ENCODE measurements at places on chromosomes 1 and 21. TPM values are rescaled to one million over a fixed set of nuclear protein-coding genes. Genes with fewer than 3 reads are reported as not detected.

LCE1D gene
- total RNA-seq: not detected

FYB2 gene
- not detected for total RNA-seq

GRCh38 chr1:224509907-224510306 is 75.3 kb upstream of the WDR26 start:
- no peak for DNase-seq

DNA sequence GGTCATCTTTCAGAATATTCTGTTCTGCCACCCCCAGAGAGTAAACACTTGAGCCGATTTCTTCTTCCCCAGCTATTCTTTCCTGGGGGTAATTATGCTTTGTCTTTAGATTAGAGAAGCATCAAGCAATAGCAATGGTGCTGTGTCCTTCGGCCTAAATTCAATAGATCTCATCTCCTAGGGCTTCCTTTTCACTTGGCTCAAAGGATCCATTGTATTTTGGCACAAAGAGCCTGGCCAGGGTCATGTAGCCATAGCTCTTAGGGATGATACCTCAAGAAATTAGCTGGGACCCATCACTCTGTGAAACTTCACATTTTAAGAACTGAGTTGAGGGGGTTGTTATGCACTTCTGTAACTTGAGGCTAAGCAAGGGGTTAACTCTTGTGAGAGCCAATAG is 27.0 kb downstream of the MRPS6 start:
- DNase-seq: no peak

- DNase-seq: no peak
Measured at GRCh38 chr1:163906283-163906682, 584.5 kb downstream of the NUF2 start.

DNA sequence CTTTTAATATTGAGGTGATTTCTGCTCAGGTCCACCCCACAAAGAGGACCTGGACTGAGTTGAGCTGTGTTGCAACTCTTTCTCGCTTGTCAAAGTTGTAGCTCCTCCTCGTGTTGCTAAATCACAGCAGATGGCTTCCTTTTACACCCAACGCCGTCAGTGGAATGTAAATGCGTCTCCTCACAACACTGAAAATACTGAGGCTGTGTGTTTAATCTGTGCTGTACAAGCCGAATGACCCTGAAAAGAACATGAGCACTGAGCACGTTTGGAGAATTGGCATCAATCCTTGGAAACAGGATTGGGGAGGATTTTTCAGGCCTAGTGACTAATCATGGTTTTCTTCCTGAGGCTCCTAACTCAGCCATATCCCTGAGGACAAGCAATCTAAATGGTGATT is 196.0 kb downstream of the CRB1 start:
- no peak for DNase-seq

DNA sequence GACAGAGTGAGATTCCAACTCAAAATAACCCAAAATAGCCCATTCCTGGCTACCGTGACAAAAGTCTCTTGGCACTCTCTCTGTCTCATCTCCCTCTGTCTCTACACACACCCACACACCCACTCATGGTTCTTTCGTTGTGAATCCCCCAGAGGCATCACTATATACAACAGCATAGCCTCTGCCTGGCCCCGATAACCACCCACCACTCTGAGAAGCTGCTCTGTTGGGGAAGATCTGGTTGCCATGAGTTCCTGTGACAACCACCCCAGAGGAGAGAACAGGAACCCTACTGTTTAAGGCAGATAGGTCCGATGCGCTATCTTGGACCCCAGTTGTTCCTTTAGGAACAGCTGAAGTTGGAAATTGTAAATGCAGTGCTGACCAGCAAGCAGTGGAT is 70.4 kb upstream of the LYST start:
- no peak for DNase-seq

DNA sequence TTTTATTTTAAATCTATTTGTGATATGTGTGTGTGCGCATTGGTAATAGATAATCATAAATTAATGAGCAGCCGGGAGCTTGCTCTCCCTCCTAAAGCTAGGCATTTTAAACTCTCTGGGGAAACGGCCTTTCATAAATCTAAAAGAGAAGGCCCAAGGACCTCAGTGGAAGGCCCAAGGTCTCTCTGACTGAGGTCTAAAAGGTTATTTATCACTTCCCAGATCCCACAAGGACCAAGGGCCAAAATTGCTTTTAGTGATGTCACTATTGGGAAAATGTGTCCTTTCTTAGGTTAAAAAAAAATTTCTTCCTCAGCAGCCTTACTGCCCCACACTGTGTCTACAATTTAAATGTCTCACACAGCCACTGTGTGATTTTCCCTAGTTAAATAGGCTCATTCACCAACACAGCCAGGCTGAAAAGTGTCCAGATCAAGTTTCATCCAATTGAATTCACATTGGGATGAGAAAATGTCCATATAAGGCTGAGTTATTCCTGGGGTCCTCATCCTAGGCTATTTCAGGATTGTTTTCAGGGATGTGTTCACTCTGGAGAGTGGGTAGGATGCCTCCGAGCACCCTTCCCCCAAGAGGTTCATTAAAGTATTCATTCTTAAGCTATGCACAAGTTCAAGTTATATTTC is 46.1 kb downstream of the SLC44A3 start:
- DNase-seq: no peak

GRCh38 chr1:94947437-94947836 is 20.5 kb upstream of the CNN3 start:
- DNase-seq: no peak

DNA sequence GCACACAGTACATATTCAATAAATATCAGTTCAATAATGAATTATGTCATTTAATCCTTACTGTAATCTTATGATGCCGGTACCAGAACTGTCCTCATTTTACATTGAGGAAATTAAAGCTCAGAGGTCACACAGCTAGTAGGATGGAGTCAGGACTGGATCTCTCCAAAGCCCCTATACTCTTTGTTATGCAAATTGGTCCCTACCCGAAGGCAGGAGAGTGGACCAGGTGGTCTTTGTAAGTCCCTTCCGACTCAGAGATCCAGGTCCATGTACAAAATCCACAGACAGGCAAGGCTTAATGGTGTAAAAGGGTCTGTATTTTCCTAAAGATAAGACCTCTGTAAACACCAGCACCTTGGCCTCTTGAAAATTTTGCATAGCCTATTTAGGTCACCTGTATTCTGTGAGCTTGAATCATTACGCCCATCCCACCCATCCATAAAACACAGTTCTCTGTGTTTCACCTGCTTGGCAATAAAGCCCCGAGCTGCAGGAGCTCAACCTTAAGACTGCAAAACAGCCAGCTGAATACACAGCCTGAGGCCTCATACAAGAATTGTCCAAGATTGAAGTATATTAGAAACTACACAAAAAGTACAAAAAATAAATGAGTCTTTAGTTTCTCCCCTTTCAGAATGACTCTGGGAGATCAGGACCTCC is 41.7 kb downstream of the PLXNA2 start:
- DNase-seq: no peak

DNA sequence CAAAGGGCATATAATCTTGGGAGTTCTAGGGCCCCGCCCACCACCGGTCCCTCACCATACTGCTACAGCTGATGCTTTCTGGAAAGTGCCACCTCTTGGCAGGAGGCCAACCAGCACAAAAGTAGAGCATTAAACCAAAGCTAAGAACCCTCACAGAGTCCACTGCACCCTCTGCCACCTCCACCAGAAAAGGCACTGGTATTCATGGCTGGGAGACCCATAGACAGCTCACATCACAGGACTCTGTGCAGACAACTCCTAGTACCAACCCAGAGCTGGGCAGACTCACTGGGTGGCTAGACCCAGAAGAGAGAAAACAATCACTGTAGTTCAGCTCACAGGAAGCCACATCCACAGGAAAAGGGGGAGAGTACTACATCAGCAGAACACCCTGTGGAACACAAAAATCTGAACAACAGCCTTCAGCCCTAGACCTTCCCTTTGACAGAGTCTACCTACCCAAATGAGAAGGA is 10.8 kb downstream of the THEM4 start:
- DNase-seq: no peak

GRCh38 chr1:20008391-20008841 is 29.0 kb upstream of the PLA2G2A start:
- no peak for DNase-seq
